ENCODE measurements at places on chromosomes 7 and 10.
A peak's percentile ranks its signal among the peaks of the same experiment; 100 is the strongest.

DNA sequence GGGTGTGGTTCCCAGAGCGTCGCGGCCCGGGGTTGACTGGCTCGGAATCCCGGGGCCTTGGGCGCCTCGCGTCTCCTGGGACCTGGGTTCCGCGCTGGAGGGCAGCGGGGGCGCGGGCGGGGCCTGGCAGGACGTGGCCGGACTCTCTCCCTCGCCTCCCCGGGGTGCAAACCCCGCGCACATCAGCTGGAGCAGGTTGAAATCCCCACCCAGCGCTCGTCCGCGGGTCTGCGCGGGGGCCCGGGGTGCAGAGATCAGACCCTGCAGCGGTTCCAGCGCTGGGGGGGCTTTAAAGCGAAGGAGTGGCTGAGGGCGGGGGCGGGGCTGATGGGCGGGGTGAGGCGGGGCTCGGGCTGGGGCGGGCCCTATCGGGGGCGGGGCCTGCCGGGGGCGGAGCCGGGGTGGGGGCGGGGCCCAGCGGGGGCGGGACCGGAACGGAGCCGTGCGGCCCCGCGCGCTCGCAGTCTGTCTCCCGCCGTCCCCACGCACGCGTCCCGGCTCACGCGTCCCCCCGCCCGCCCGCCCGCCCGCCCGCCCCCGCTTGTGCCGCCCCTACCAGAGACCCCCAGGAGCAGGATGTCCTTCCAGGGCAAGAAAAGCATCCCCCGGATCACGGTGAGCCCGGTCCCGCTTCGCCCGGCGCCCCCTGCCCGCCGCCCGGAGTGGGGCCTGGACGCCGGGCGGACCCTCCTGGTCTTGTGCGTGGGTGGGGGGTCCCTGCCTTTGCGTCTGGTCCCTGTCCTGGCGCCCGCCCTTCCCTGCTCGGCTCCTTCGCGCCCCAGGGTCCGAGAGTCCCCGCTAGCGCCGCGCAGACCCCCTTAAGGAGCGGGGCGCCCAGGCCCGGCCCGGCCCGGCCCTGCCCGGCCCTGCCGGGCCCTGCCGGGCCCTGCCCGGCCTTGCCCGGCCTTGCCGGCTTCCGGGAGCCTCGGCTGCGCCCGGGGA lies at the start of gene DPYSL4:
DPYSL4 (plus strand) TSS at position 461 of the 942 bp plus-strand sequence; CDS start at position 577, 116 bp downstream.
- DNase-seq, result no peak

- DNase-seq, result no peak
These were observed 115.6 kb downstream of the CDH23 start for GRCh38 chr10:71512312-71512711.

- DNase-seq, result no peak
These were observed 92.6 kb downstream of the POLL start for GRCh38 chr10:101495324-101495925.

- DNase-seq, result peak; percentile 80
These were observed 1.2 kb upstream of the TFR2 start for GRCh38 chr7:100642534-100642907.

GRCh38 chr10:84261236-84261915 lies 16.5 kb downstream of the RGR start:
- DNase-seq, result no peak

DNA sequence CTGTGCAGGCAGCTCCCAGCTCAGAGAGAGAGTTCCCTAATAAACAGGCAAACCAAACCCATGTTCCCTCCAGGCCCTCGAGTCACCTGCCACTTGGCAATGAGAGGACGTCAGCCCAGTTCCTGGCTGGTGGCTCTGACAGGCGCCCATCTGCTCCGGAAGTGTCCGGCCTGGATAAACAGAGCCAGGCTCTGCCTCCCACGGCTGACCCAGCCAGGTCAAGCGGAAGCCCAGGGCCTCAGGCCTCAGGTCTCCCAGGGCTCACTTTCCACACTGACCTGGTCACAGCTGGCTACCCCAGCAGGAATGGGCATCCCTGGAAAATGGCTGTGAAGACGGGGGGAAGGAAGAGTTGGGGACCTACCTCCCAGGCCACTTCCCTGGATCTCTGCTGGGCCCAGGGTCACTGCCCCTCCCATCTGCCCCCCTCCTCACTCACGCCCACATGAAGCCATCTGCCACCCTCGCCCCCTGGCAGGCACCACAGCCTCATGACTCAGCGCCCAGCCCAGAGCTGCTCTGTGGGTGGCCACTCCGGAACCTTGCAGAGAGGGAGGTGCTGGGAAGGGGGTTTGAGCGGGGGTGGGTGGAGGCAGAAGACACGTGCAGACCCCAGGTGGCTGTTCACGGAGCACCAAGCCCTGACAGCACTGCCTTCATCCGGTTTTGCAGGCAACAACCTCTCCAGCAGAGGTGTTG lies 37.4 kb upstream of the DUSP5 start:
- DNase-seq, result no peak

GRCh38 chr7:77516085-77516484 lies 21.0 kb upstream of the PTPN12 start:
- DNase-seq, result no peak

DNA sequence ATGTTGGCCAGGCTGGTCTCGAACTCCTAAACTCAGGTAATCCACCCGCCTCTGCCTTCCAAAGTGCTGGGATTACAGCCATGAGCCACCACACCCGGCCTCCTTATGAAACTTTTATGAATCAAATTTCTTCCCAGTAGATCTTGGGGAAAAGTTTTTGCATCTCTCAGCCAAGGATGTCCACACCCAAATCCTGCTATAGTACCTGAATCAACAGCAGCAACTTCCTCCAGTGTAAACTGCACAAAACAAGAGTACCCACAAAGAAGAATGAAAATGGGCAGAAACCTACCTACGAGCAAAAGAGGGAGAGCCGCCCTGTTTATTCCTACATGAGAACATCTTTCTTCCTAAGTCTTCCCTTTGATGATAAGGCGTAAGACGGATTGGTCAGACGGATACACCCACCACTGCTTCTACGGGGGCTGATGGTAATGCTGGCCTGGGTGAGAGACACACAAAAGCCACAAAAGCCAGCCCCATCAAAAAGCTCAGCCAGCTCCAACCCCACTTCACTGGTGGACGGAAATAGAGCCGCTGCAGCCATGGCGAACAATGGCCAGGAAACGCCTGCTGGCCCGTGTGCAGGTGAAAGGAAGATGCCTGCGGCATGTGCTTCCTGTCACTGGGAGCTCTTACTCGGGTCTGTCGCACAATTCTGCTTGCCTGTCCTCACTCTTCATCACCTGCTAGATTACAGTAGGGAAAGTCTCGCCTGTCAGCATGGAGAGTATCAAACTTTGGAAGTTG lies 10.4 kb downstream of the JCAD start:
- DNase-seq, result no peak

DNA sequence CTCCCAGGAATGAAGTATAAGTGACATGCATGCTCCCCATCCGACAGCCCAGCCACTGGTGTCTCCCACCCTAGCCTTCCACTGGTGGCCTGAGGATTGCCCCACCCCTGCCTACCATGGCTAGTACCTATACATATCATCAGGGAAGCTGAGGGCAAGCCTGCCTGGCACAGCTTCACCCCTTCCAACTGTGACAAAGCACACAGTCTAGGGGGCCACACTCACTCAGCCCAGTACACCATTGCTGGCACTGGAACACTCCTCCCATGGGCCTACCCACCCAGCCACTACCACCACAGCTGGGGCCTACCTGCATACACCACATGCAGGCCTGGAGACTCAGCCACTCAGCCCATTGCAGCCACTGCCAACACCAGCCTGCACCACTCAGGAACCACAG lies 393.1 kb upstream of the STEAP1 start:
- DNase-seq, result no peak

All from memory B cell (primary cell).